ENCODE measurements at places on chromosomes 7 and 10. TPM values are rescaled to one million over a fixed set of nuclear protein-coding genes. Genes with fewer than 3 reads are reported as not detected.

Gene CLDN15
- 3.8 TPM for total RNA-seq

Gene SHOC2
- total RNA-seq: 42.7 TPM

Gene VPS37D
- total RNA-seq: 3.3 TPM

Gene EBLN1
- not detected for total RNA-seq

Gene OPN4
- total RNA-seq: 0.25 TPM

Gene SPOCK2
- 12.7 TPM for total RNA-seq

Gene CROT
- 8.8 TPM for total RNA-seq

Gene MMD2
- total RNA-seq: not detected

Gene PAPSS2
- 11.8 TPM for total RNA-seq

Gene OAT
- total RNA-seq: 22.7 TPM

Gene CUX1
- total RNA-seq: 123 TPM

Gene MKX
- total RNA-seq: 0.15 TPM

Gene ECHDC3
- 94.6 TPM for total RNA-seq

Gene NPY
- total RNA-seq: not detected

Gene IFIT3
- total RNA-seq: 8.8 TPM

Gene GIMAP7
- total RNA-seq: 24.1 TPM

Gene H2BK1
- not detected for total RNA-seq

Gene LUC7L2
- total RNA-seq: 49.9 TPM

Gene TAS2R3
- total RNA-seq: 0.47 TPM

Gene SLC26A3
- total RNA-seq: not detected

Gene CPXM2
- total RNA-seq: 4.1 TPM

Gene TYSND1
- total RNA-seq: 6.6 TPM

Gene GPR158
- not detected for total RNA-seq

Gene MCM10
- 0.30 TPM for total RNA-seq

Gene WNT8B
- total RNA-seq: not detected

Gene HTR7
- total RNA-seq: not detected

Gene OPN1SW
- not detected for total RNA-seq

Gene CCDC172
- total RNA-seq: not detected

Gene HMX2
- not detected for total RNA-seq

Gene TMEM236
- total RNA-seq: 0.30 TPM

Gene HOXA10
- not detected for total RNA-seq

Gene UNCX
- not detected for total RNA-seq

Gene VIM
- 329 TPM for total RNA-seq

Gene ACBD7
- not detected for total RNA-seq

Gene BHLHA15
- total RNA-seq: not detected

Gene GTPBP4
- total RNA-seq: 27.8 TPM

Gene ACTL6B
- not detected for total RNA-seq

Gene PPP1R3C
- total RNA-seq: 180 TPM

Gene HACD1
- 160 TPM for total RNA-seq

Gene LIPK
- not detected for total RNA-seq

Gene ZNF488
- not detected for total RNA-seq

Gene SMO
- 5.0 TPM for total RNA-seq

Gene INSYN2A
- not detected for total RNA-seq

Gene GPNMB
- 339 TPM for total RNA-seq

Gene LYZL2
- not detected for total RNA-seq

Gene TSPAN13
- 18.1 TPM for total RNA-seq

Gene SH2D4B
- total RNA-seq: not detected

Gene TMED4
- 56.7 TPM for total RNA-seq

Gene NRCAM
- 0.62 TPM for total RNA-seq

Gene VWDE
- not detected for total RNA-seq

Gene ENKUR
- total RNA-seq: not detected

All from left ventricle myocardium superior (tissue), 1 donor.